ENCODE measurements at places on chromosomes 5 and 9. TPM values are rescaled to one million over a fixed set of nuclear protein-coding genes. Genes with fewer than 3 reads are reported as not detected.

- peak overlapping the region; percentile 87 for H3K27ac ChIP-seq
- peak; percentile 86 for DNase-seq
- peaks cover 6% of the 10 kb centered on the region for H3K36me3 ChIP-seq
- H3K4me1 ChIP-seq, result peaks cover 18% of the 10 kb centered on the region
Observed at GRCh38 chr9:124941679-124942561, 1.0 kb upstream of the GOLGA1 start.

GRCh38 chr5:63803165-63803564 is 159.1 kb downstream of the HTR1A start:
- H3K4me1 ChIP-seq, result no peaks in the 10 kb centered on the region
- H3K36me3 ChIP-seq, result no peaks in the 10 kb centered on the region
- DNase-seq, result no peak

DNA sequence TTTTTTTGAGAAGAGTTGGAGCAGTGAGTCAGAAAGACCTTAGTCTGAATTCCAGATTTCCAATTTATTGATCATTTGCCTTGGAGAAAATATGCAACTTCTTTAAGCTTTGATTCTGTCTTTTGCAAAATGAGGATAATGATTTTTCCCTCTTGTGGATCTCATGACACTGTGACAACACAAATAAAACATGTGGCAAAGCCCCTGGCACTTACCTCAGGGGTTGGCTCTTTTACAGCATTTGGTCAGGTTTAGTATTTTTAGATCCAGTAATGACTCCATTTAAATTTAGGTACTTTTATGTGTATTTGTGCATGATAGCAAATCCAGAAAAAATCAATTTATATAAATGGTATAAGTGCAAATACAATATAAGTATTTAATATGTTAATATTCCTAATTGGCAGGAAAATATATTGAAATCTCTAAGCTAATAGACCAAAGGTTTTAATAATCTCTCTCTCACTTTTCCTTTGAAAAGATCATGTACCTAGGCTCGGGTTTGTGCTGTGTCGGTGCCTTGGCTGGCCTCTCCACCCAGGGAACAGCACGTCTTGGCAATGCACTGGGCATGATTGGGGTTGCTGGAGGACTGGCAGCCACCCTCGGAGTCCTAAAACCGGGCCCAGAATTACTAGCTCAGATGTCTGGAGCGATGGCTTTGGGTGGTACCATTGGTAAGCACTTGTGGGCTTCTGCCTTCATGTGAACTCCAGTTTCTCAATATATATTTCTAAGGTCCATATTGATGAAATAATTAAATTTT is 49.7 kb downstream of the NNT start:
- DNase-seq, result no peak
- H3K4me1 ChIP-seq, result peaks cover 13% of the 10 kb centered on the region
- H3K36me3 ChIP-seq, result peaks cover 91% of the 10 kb centered on the region
- no peak overlapping the region for H3K4me3 ChIP-seq

GRCh38 chr9:89684218-89684617 is 79.4 kb downstream of the GADD45G start:
- H3K27me3 ChIP-seq, result no peaks in the 10 kb centered on the region
- DNase-seq, result no peak
- no peak overlapping the region for H3K4me3 ChIP-seq
- no peak overlapping the region for H3K27ac ChIP-seq
- H3K36me3 ChIP-seq, result no peaks in the 10 kb centered on the region

GRCh38 chr5:177600508-177601018 is 631 bp downstream of the B4GALT7 start:
- peaks cover 31% of the 10 kb centered on the region for H3K4me1 ChIP-seq
- DNase-seq, result no peak
- H3K4me3 ChIP-seq, result peak overlapping the region; percentile 76
- H3K27ac ChIP-seq, result peak overlapping the region; percentile 84

DNA sequence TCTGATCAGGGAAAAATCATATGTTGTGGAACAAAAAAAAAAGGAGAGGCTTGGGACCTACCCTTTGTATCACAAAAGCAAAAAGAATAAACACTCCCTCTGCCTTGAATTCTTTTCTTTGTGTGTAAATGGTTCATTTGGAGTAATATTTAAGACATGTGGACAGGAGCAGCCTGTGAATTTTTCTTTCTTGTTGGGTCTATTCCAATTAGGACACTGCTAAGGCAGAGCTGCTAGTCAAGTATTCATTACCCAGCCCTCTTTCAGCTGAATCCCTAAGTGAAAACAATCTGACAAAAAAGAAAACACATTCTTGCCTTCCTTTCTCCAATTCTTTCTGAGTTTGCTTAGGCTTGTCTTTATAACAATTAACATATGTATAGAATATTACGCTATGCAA is 330.0 kb downstream of the EBF1 start:
- H3K4me1 ChIP-seq, result peaks cover 24% of the 10 kb centered on the region
- H3K27ac ChIP-seq, result peak overlapping the region; percentile 56
- DNase-seq, result no peak

GRCh38 chr9:1050125-1050895 is at the start of gene DMRT2:
Gene DMRT2 (plus strand): TSS chr9:1050357. CDS start chr9:1051614, 1,257 bp downstream.
- no peak within 1 kb of the TSS for H3K27ac ChIP-seq
- no peaks in the 10 kb centered on the region for H3K36me3 ChIP-seq
- peak; percentile 96 for DNase-seq
- H3K4me3 ChIP-seq, result peak within 1 kb of the TSS; percentile 46
- peaks cover 95% of the 10 kb centered on the region for H3K27me3 ChIP-seq
- peaks cover 65% of the 10 kb centered on the region for H3K4me1 ChIP-seq

DNA sequence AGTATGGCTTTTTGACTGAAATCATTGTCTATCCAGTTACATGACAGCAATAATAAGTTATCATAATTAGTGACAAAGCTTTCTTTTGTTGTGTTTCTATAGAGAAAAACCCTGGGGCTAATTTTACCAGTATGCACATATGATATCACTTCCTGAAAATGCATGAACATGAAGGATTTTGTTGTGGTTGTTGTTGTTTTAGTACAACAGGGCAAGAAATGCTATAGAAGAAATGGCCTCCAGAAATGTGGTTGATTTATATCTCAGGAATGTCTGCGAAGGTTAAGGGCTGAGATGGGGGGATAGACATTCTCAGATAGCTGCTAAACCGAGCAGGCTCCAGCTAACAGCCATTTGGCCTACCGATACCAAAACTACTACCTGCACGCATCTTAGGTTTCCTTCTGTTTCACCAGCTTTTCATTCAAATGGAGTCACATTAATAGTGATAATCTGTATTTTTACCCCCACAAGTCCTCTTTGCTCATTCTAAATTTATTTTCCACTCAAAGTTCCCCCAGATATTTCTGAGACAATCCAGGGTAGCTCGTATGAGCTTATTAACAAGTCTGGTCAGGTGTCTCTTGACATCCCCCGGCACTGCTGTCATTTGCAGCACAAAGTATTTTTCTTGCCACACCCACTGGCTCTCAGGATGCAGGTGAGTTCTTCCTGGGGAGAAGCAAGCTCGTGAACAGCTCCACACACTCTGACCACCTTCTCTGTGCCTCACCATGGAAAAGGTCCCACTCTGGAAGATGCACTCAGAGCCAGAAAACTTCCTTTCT is 232.4 kb upstream of the GAS1 start:
- no peak overlapping the region for H3K4me3 ChIP-seq
- peaks cover 4% of the 10 kb centered on the region for H3K4me1 ChIP-seq
- no peak overlapping the region for H3K27ac ChIP-seq
- no peak for DNase-seq

GRCh38 chr5:95808686-95809413 is 13.7 kb downstream of the GLRX start:
- no peaks in the 10 kb centered on the region for H3K27me3 ChIP-seq
- peaks cover 32% of the 10 kb centered on the region for H3K4me1 ChIP-seq
- peak overlapping the region; percentile 39 for H3K27ac ChIP-seq
- H3K4me3 ChIP-seq, result no peak overlapping the region
- no peaks in the 10 kb centered on the region for H3K36me3 ChIP-seq

- no peak overlapping the region for H3K27ac ChIP-seq
- DNase-seq, result no peak
- no peaks in the 10 kb centered on the region for H3K4me1 ChIP-seq
- H3K36me3 ChIP-seq, result peaks cover 13% of the 10 kb centered on the region
Observed at GRCh38 chr5:88724201-88724600, 158.8 kb downstream of the MEF2C start.

DNA sequence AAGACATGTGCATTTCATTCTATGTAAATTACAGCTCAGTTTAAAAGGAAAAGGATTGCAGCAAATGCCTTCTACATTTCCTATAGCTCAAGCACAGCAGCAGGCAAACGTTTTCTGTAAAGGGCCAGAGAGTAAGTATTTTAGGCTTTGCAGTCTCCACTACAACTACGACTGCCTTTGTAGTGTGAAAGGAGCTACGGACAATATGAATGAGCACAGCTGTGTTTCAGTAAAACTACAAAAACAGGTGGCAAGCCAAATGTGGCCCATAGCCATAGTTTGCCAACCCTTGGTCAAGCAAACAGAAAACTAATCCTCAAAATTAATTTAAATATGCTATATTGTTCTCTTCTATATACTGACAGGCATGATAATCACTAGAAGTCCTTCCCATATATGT is 7.2 kb downstream of the PTBP3 start:
- DNase-seq, result no peak
- no peaks in the 10 kb centered on the region for H3K27me3 ChIP-seq
- no peak overlapping the region for H3K27ac ChIP-seq
- H3K4me1 ChIP-seq, result peaks cover 39% of the 10 kb centered on the region
- no peaks in the 10 kb centered on the region for H3K36me3 ChIP-seq

- H3K36me3 ChIP-seq, result no peaks in the 10 kb centered on the region
- H3K4me3 ChIP-seq, result peak overlapping the region; percentile 39
- DNase-seq, result peak; percentile 81
- H3K4me1 ChIP-seq, result no peaks in the 10 kb centered on the region
Observed at GRCh38 chr9:6715755-6716643, 41.8 kb upstream of the KDM4C start.

DNA sequence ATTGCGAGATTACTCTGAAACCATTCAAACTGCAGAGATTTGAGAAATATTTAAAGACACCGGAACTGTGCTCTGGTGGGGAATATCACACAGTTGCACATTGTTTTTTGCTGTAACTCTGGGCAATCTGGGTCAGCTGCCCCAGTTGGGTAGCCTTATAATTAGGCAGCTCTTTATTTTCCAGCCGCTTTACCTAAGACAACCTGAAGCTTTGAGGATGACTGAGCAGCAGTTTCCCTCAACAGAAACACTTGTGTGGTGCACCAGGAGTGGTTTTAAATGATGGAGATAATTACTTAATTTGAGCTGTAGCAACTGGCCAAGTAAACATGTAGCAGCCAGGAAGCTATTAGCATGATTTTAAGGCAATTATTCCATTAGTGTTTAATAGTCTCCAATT is 2.9 kb downstream of the PLCXD3 start:
- no peak overlapping the region for H3K4me3 ChIP-seq
- no peaks in the 10 kb centered on the region for H3K36me3 ChIP-seq
- H3K4me1 ChIP-seq, result peaks cover 12% of the 10 kb centered on the region
- peaks cover 29% of the 10 kb centered on the region for H3K27me3 ChIP-seq

GRCh38 chr9:2781336-2781735 is 62.6 kb downstream of the PUM3 start:
- no peak overlapping the region for H3K27ac ChIP-seq
- DNase-seq, result no peak
- H3K4me3 ChIP-seq, result no peak overlapping the region
- no peaks in the 10 kb centered on the region for H3K27me3 ChIP-seq

DNA sequence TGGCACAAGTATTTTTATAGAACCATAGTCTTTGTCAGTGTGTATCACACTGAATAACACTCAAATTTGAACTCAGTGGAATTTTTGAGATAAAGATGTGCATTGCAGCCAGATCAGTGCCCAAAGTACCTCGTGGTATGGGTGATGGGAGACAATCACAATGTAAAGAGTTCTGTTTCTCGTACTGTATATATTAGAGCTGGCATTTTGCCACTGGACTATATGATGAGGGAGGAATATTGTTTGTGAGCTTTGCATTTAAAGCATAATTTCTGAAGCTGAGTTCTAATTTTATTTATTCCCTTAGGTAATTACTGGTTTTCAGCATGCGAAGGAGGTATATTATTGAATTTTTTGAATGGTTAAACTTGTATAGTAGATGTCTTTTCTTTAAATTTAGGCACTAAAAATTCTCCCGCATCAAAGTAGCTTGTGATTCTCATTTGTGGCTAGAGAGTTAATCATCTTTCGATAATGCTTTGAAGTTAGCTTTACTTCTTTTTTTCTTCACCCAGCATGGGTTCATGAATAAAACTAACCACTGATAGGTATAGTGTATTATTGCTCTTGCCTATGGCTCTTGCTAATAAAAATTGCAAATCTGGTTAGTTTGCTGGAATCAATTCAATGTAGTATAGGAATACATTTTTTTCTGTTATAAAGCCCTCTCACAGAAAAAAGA is 43.1 kb downstream of the PAM start:
- DNase-seq, result no peak
- no peaks in the 10 kb centered on the region for H3K27me3 ChIP-seq
- no peaks in the 10 kb centered on the region for H3K36me3 ChIP-seq
- H3K27ac ChIP-seq, result no peak overlapping the region
- no peak overlapping the region for H3K4me3 ChIP-seq

DNA sequence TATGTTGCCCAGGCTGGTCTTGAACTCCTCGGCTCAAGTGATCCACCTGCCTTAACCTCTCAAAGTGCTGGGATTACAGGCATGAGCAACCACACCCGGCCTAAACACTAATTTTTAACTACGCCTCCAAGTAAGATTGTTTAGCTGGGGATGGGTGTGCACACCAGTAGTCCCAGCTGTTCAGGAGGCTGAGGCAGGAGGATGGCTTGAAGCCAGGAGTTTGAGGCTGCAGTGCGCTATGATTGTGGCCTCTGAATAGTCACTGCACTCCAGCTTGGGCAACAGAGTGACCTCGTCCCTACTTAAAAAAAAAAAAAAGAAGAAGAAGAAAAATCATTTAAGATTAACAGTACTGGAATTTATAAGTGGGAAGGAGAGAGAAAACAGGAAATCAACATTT is 90.8 kb upstream of the NR5A1 start:
- no peak overlapping the region for H3K27ac ChIP-seq
- H3K4me1 ChIP-seq, result peaks cover 26% of the 10 kb centered on the region

- no peaks in the 10 kb centered on the region for H3K36me3 ChIP-seq
- H3K4me3 ChIP-seq, result no peak overlapping the region
Observed at GRCh38 chr9:16521868-16522411, 348.5 kb downstream of the BNC2 start.

- H3K27me3 ChIP-seq, result no peaks in the 10 kb centered on the region
- no peak overlapping the region for H3K27ac ChIP-seq
- no peaks in the 10 kb centered on the region for H3K4me1 ChIP-seq
- no peak for DNase-seq
- no peaks in the 10 kb centered on the region for H3K36me3 ChIP-seq
Observed at GRCh38 chr5:52275639-52276038, 512.1 kb upstream of the ITGA1 start.

- no peak for DNase-seq
- H3K27ac ChIP-seq, result peak overlapping the region; percentile 40
- no peaks in the 10 kb centered on the region for H3K27me3 ChIP-seq
Observed at GRCh38 chr9:134391319-134392231, 65.3 kb downstream of the RXRA start.

Gene FOXD4L4
- total RNA-seq, result not detected

Gene ADRA1B
- 0.36 TPM for total RNA-seq

Gene RMRP
- total RNA-seq, result 15,173 TPM

Gene SCGB3A1
- 7.8 TPM for total RNA-seq

Gene KLF4
- total RNA-seq, result 1,231 TPM

Gene TRIM41
- total RNA-seq, result 17.9 TPM

Gene HBEGF
- 19.6 TPM for total RNA-seq

Gene DNLZ
- total RNA-seq, result 32.5 TPM

Gene SGTB
- 6.3 TPM for total RNA-seq
